Nucleus accumbens (tissue), 56 donors: ENCODE measurements at places on chromosomes 3 and 15.

DNA sequence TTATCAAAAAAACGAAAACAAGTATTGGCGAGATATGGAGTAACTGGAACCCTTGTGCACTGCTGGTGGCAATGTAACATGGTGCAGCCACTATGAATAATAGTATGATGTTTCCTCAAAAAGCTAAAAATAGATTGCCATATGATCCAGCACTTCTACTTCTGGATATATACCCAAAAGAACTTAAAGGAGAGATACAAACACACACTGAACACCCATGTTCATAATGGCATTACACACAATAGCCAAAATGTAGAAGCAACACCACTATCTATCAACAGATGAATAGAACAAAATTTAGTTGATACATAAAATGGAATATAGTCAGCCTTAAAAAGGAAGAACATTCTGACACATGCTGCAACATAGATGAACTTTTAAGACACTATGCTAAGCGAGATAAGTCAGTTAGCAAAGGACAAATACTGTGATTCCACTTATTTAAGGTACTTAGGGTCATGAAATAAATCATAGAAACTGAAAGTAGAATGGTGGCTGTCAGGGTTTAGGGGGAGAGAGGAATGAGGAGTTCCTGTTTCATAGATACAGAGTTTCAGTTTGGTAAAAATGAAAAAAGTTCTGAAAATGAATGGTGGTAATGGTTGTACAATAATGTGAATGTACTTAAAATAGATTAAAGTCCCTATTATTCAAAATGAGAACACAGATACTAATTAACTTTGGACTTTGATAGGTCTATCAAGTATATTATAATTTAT is 59.4 kb upstream of the IMPG2 start:
- DNase-seq, result no peak

GRCh38 chr3:142943349-142943748 is 20.1 kb downstream of the PAQR9 start:
- DNase-seq, result no peak

- no peak for DNase-seq
Measured at GRCh38 chr3:31523543-31523942, 9.2 kb upstream of the STT3B start.

- no peak for DNase-seq
Measured at GRCh38 chr3:38533285-38533976, 37.3 kb downstream of the EXOG start.
